ENCODE measurements at places on chromosomes 16 and 17.
A peak's percentile ranks its signal among the peaks of the same experiment; 100 is the strongest.

DNA sequence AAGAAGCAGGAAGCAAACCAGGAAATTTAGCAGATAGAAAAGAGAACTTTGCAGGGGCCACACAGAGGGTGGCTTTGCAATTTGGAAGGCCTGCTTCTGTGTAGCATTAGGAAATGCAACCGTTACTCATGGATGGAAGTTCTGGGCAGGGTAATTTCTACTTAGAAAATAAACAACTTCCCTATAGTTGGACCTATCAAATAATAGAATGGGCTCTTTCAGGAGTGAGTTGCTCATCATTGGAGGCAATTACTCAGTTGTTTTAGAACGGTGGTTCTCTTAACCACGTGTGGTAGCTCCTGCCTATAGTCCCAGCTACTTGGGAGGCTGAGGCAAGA lies 25.8 kb upstream of the HS3ST2 start:
- DNase-seq: no peak

DNA sequence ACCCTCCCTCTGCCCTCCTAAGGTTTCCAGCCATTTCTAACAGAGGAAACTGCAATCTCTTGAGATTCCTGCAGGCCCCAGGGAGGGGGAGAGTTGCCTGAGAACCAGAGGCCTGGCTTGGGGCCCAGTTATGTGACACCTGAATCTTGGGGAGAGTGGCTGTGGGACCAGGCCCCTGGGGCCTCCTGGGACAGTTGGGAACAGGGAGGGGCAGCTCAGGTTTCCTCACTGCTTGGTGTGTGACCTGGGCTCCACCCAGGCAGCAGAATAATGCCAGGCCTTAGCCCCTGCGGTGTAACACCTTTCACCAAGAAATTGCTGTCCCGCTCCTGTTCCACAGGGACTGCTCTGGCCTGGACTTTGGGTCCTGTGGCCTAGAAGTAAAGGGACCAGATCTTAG lies 44.3 kb upstream of the CRHR1 start:
- DNase-seq: no peak

- DNase-seq: no peak
These were observed 1847.5 kb downstream of the TP53TG3F start for GRCh38 chr16:35306915-35307314.

- DNase-seq: no peak
These were observed 5.6 kb downstream of the ALOX12B start for GRCh38 chr17:8081876-8082275.

GRCh38 chr16:8858994-8859912 lies 9.6 kb downstream of the CARHSP1 start:
- no peak for DNase-seq

- DNase-seq: peak; percentile 85
These were observed 28.7 kb upstream of the MILR1 start for GRCh38 chr17:64420143-64420670.

- DNase-seq: peak; percentile 78
These were observed 2.8 kb upstream of the CIBAR2 start for GRCh38 chr16:85114909-85115567.

- no peak for DNase-seq
These were observed 74.2 kb downstream of the TTC19 start for GRCh38 chr17:16073845-16074244.

- DNase-seq: no peak
These were observed 12.7 kb downstream of the BPTF start for GRCh38 chr17:67837965-67838364.

DNA sequence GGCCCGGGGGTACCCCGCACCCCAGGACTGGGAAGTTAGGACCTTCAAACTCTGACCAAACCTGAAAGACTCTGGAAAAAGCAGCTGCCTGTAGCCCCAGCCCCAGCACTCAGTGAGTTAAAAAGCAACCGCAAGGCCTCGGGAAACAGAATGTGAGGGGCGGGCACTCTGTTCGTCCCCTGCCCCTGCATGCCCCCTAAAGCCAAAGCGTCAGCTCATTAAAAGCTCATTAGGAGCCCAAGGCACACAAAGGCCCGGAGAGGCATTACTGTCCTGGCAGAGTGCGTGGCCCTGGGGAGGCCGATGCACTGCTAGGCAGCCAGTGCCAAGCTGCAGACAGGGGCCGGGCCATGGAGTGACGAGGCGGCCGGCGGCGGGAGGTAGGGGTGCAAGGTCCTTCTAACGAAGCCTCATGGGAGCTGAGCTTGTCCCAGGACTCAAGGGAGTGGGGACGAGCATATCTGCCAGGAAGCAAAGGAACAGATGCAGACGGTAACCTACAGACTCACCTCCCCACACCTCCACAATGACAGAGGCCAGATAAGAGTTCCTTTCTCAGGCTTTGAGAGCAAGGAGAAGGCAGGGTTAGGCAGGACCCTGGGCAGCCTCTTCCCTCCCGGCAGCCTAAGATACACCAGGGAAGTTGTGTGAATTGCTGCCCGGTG lies 116.8 kb downstream of the ENGASE start:
- no peak for DNase-seq

GRCh38 chr17:27533874-27534815 lies 77.9 kb downstream of the KSR1 start:
- DNase-seq: peak; percentile 90

- no peak for DNase-seq
These were observed 1.2 kb downstream of the ACSF3 start for GRCh38 chr16:89094880-89095258.

DNA sequence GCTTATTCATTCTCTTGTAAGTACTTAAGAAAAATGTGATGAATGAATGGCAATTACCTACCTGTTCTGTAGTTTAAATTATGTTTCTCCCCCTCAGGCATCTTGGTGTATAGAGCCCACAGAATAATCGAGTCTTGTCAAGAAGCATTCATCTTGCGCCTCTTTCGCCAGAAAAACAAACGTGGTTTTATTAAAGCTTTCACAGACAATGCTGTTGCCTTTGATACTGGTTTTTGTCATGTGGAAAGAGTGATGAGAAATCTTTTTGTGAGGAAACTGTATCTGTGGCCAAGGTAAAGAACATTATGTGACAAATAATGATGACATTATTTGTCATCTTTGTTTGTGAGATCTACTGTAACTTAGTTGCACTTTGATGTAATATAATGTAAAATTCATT lies 6.5 kb downstream of the ERCC4 start:
- DNase-seq: no peak

GRCh38 chr17:76213491-76213890 lies 26.8 kb downstream of the RNF157 start:
- DNase-seq: no peak

- DNase-seq: no peak
These were observed 9.7 kb upstream of the CHMP6 start for GRCh38 chr17:80981929-80982425.

GRCh38 chr16:75362846-75363245 lies 70.5 kb downstream of the CFDP1 start:
- DNase-seq: no peak

- no peak for DNase-seq
These were observed 182.0 kb downstream of the COPRS start for GRCh38 chr17:31677036-31677435.

DNA sequence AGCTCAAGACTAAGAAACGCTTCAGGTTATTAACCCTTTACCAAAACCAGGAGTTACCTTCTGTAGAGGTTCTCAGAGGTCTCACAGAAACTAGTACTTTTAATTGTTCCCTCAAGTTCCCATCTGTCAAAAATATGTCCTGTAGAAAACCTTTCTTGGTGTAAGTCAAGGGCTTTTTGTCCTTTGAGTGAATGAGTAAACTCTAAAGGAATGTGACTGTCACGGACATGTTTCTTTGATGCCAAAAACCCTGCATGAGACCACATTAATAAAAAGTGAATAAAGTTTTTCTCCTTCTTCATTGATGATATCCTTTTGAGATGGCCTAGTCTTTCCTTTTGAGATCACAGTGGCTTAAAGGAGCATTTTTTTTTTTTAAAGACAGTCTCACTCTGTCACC lies 102.9 kb downstream of the NLK start:
- DNase-seq: peak; percentile 55

GRCh38 chr17:75750661-75751423 lies 14.2 kb downstream of the GALK1 start:
- no peak for DNase-seq

DNA sequence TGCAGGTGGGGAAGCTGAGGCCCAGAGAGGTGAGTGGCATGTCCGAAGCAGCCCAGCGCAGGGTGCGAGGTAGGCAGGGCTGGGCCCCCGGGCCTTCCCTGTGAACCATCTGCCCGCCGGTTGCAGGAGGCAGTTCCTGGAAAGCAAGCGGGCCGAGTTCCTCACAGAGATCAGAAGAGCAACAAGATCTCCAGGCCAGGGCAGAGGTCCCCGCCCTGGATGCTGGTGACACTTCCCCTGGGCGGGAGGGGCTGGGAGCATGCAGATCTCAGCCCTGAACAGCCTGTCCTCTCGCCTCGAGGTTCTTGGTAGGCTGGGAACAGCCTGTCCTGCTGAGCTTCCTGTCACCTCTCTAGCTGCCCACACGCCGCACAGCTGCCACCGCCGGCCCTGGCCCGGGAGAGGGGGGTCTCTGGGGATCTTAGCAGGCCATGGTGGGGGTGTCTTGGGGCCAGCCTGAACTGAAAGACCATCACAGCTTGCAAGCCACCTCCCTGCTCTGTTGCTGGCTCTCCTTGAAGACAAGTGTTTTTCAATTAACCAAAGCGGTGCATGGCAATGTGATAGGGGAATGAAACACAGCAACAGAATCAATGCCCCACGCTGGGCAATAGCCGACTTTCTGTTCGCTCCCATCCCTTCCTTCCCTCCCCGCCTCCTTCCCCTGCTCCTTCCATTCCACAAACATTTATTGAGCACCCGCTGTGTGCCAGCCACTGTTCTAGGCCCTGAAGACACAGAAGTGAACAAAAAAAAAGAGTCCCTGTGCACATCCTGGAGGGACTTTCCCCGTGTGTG lies 31.7 kb downstream of the SOCS1 start:
- DNase-seq: no peak

DNA sequence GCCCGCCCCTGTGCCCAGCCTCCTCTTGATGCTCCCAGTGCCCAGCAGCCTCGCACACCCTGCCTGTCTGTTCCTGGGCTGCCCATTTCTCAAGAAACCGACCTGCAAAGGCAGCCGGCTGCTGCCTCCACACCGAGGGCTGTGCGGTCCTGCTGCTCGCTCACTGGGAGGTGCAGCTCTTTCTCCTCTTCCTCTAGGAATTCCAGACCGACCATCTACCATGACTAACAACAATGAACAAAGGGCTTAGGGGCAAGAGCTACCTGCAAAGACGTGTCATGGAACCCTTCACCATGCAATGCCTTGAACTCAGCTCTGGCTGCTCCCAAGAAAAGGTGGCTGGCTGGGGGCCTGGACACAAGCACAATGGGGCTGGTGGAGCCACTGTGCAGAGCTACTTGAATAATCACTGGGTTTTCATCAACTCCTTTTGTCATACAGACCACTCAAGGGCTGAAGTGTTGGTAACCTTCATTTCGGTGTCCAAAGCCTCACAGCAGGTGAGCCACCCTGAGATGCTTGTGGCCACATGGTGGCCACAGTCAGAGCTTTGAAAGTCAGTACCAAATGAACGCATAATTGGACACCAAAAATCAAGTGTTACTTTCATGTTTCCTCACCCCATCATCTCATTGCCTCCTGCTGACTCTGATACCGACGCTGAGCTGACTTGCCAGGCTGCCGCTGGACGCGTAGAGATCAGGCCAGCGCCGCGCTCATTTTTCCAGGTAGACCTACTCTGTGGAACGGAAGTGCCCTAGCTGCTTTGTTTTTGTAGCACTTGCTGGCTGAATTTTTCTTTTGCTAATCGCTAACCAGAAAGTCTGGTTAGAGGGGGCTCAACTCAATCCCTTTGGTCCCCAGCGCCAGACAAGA lies 19.8 kb downstream of the CYB561 start:
- DNase-seq: no peak

- peak; percentile 44 for DNase-seq
These were observed 169.5 kb downstream of the AHSP start for GRCh38 chr16:31696968-31697743.

GRCh38 chr17:11384131-11384530 lies 143.1 kb downstream of the SHISA6 start:
- no peak for DNase-seq
